ENCODE measurements at places on chromosomes 7 and 10.

GRCh38 chr10:127013211-127013656, 108.0 kb downstream of the DOCK1 start:
- H3K27ac ChIP-seq: no peak overlapping the region
- no peak for DNase-seq
- H3K4me1 ChIP-seq: peaks cover 21% of the 10 kb centered on the region
- no peak overlapping the region for H3K4me3 ChIP-seq

DNA sequence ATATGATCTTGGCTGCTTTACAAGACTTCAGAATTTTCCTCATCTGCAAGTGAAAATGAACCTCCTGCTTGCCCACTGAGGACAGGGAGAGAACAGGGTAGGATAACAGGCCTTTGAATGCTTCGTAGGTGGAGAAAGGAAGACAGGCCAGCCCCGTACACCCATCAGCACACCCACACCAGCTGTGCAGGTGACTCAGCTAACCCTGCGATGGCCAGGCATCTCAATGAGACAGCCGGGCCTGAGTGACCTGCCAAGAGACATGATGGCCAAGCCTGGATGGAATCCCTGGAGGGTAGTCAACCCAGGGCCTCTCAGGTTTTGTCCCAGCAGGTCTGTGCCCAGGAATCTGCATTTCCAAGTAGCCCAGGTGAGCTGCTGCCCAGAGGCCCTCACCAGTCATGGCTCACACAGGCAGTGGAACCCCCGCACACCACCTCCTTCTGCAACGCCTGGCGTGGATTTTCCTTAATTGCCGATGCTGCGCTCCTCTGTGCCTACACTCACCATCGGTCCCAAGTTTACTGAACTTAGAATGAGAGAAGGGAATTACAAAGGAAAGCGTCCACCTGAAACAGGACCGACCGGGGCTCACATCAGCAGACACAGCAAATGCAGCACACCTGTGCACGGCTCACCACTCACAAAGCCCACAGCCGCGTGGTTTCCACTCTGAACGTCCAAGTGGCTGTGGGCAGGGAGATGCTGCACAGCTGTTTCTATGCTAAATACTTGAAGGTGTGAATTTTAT, 163.7 kb downstream of the DIP2C start:
- H3K4me1 ChIP-seq: 0 out of 2 replicates have a peak, but pooled peaks cover 5% of the 10 kb centered on the region
- H3K27me3 ChIP-seq: no peaks in the 10 kb centered on the region
- no peak for DNase-seq
- H3K27ac ChIP-seq: no peak overlapping the region
- no peak overlapping the region for H3K4me3 ChIP-seq
- H3K36me3 ChIP-seq: no peaks in the 10 kb centered on the region

GRCh38 chr7:39433550-39433949, 132.7 kb upstream of the YAE1 start:
- no peak overlapping the region for H3K27ac ChIP-seq
- no peak for DNase-seq
- no peaks in the 10 kb centered on the region for H3K27me3 ChIP-seq
- no peak overlapping the region for H3K4me3 ChIP-seq
- no peaks in the 10 kb centered on the region for H3K4me1 ChIP-seq
- H3K36me3 ChIP-seq: no peaks in the 10 kb centered on the region

DNA sequence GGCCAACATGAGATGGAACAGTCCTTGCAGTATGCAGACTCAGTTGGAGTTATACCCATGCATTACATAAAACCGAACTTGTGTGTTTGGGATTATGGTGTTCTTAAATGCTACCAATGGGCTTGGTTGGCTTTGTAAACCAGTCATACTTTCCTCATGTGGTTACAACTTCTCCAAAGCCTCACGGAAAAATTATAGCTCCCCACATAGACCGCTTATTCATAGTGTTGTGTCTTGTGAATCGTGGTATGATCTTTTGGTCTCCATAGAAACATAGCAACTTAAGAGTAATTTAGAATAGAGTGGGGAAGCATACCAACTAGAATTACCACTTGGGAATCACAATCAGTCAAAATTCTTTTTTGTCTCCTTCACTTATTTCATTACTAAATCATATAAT, 112.3 kb upstream of the FZD1 start:
- H3K27me3 ChIP-seq: no peaks in the 10 kb centered on the region
- H3K36me3 ChIP-seq: no peaks in the 10 kb centered on the region
- H3K4me3 ChIP-seq: no peak overlapping the region
- no peaks in the 10 kb centered on the region for H3K4me1 ChIP-seq
- DNase-seq: no peak
- no peak overlapping the region for H3K27ac ChIP-seq

DNA sequence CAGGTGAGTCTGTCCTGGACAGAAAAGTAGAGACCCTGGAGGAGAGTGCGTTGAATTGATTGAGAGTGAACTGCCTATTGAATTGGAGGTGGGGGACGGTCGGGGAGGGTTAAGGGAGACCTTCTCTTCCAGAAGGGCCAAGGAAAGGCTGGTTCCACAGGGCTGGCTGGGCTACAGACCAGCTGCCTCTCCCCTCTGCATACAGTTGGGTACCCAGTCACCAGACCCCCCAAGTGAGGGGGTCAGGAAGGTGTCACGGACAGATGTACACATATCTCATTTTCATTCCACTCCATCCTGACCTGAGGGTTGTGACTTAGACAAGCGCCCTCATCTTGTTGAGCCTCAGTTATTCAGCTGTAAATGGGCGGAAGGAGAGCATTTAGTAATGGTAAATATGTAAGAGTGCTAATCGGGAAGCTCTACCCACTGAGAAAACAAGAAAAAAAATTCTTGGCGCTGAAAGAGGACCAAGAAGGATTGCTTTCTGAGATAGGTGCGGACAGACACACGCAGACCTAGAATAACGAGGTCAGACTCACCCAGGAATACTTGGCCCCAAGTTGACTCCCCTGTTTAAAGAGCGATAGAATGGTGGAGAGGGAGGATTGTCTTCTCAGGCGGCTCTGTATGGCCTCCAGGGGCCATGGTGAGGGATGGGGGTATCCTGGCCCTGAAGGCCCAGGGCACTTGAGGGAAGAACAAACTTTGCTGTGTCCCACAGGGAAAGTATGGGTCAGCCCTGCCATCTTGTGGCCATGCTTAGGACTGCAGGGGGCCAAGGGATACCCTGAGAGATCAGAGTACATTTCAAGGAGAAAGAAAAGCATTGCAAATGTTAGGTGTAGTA, 7.2 kb upstream of the MBL2 start:
- no peak overlapping the region for H3K4me3 ChIP-seq
- no peaks in the 10 kb centered on the region for H3K27me3 ChIP-seq
- DNase-seq: peak; percentile 45

GRCh38 chr10:121741248-121741792, 143.1 kb upstream of the FGFR2 start:
- H3K27me3 ChIP-seq: no peaks in the 10 kb centered on the region
- H3K4me1 ChIP-seq: no peaks in the 10 kb centered on the region
- no peak for DNase-seq
- no peak overlapping the region for H3K27ac ChIP-seq
- H3K36me3 ChIP-seq: no peaks in the 10 kb centered on the region
- H3K4me3 ChIP-seq: no peak overlapping the region

- no peaks in the 10 kb centered on the region for H3K36me3 ChIP-seq
- peak; percentile 51 for DNase-seq
- no peak overlapping the region for H3K27ac ChIP-seq
- no peaks in the 10 kb centered on the region for H3K27me3 ChIP-seq
- no peak overlapping the region for H3K4me3 ChIP-seq
These were observed 183.0 kb upstream of the CTBP2 start for GRCh38 chr10:125343118-125343925.

GRCh38 chr10:93445978-93446720, 36.0 kb downstream of the MYOF start:
- peaks cover 90% of the 10 kb centered on the region for H3K4me1 ChIP-seq
- peak overlapping the region; percentile 100 for H3K27ac ChIP-seq
- no peak overlapping the region for H3K4me3 ChIP-seq
- no peaks in the 10 kb centered on the region for H3K27me3 ChIP-seq
- H3K36me3 ChIP-seq: no peaks in the 10 kb centered on the region

- no peak overlapping the region for H3K27ac ChIP-seq
- DNase-seq: peak; percentile 16
- H3K36me3 ChIP-seq: no peaks in the 10 kb centered on the region
- no peak overlapping the region for H3K4me3 ChIP-seq
- H3K27me3 ChIP-seq: peaks cover 26% of the 10 kb centered on the region
These were observed 12.8 kb upstream of the DRGX start for GRCh38 chr10:49408519-49409306.

DNA sequence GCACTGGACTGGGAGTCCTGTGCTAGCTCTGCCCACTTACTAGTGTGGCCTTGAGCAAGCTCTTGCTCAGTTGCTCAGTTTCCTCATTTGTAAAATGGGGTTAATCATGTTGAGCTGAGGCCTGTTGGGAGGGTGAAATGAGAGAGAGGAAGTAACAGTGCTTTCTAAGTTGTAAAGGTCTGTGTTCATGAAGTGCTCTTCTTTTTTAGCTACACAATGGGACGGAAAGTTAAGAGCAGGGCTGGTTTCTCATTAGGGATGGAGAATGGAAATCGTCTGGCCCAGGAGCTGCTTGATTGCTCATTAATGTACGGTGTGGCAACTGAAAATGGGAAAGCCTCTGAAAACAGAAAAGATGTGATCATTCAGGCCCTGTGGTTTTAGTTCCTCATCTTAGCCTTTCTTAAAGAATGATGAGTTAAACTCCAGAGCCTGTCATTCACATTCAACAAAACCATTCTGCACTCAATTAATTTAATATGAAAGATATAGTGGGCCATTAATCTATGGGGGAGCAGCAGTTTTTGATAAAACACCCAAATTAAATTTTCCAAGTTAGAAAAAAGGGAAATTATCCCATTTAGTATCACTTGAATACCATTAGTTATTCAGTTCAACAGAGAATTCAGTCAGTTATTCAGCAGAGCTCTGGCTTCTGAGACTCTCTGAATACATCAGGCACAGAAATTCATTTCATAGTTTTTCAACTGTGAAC, 60.5 kb downstream of the SH2D4B start:
- no peak overlapping the region for H3K4me3 ChIP-seq
- no peaks in the 10 kb centered on the region for H3K36me3 ChIP-seq
- H3K27ac ChIP-seq: no peak overlapping the region
- H3K4me1 ChIP-seq: 0 out of 2 replicates have a peak, but pooled peaks cover 3% of the 10 kb centered on the region

DNA sequence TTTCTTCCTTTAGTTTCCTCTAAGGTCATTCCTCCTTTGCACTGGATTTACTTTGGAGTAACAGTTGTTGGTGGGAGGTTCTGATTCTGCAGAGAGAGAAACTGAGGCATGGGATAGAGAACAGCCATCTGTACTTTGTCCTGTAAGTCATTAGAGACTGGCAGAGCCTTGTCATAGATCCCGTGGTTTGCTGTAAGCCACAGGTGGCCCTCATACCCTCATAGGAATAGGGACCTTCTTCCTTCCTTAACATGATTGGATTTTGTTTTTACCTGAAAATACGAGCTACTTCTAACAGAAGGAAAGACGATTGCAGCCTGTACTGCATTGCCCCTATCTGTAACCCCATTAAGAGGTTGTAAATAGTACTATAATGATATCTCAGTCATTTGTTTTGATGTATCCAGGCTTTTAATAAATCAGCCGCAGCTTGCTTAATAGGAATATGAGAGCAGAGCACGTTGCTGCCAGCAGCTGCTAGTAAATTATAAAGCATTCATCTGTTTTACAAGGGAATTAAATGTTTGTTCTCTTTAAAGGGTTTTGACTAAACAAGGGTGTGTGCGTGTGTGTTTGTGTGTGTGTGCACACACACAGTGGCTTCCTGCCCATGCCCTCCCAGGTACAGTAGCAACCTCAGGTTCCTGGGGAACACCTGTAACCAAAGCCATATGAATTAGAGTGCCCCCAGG, 249.8 kb downstream of the AUTS2 start:
- no peaks in the 10 kb centered on the region for H3K36me3 ChIP-seq
- H3K4me1 ChIP-seq: no peaks in the 10 kb centered on the region
- DNase-seq: no peak
- H3K27me3 ChIP-seq: no peaks in the 10 kb centered on the region

GRCh38 chr7:70455925-70456324, 676.0 kb upstream of the GALNT17 start:
- H3K27ac ChIP-seq: no peak overlapping the region
- DNase-seq: no peak
- H3K27me3 ChIP-seq: no peaks in the 10 kb centered on the region

GRCh38 chr7:8157296-8157695, 104.7 kb downstream of the ICA1 start:
- no peaks in the 10 kb centered on the region for H3K4me1 ChIP-seq
- DNase-seq: no peak
- H3K4me3 ChIP-seq: no peak overlapping the region

- DNase-seq: no peak
- no peaks in the 10 kb centered on the region for H3K4me1 ChIP-seq
These were observed 72.1 kb downstream of the RNF133 start for GRCh38 chr7:122626785-122627184.

GRCh38 chr10:118395947-118396346, 53.8 kb upstream of the FAM204A start:
- no peak overlapping the region for H3K4me3 ChIP-seq
- no peak for DNase-seq
- no peaks in the 10 kb centered on the region for H3K4me1 ChIP-seq

DNA sequence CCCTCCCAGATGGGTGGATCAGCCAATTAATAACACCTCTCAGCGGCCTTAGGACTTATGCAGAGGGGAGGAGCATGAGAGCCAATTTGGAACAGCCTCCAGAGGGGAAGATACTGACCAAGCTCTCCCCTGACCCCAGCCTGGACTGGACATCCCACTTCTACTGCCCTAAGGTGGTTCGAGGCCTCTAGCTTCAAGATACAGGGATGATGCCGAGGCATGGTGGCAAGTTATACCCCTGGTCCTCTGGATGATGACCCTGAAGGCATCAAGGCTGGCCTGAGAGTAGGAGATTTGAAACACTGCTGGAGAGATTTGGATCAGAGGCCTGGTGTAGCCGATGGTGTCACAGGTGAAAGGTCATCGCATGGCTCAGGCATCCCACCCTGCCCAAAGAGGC, 3.2 kb downstream of the CDH23 start:
- H3K36me3 ChIP-seq: no peaks in the 10 kb centered on the region
- no peaks in the 10 kb centered on the region for H3K27me3 ChIP-seq
- no peak for DNase-seq
- H3K4me3 ChIP-seq: no peak overlapping the region
- H3K27ac ChIP-seq: no peak overlapping the region

GRCh38 chr10:126628746-126629145, 41.7 kb downstream of the C10orf90 start:
- no peak overlapping the region for H3K27ac ChIP-seq
- no peaks in the 10 kb centered on the region for H3K36me3 ChIP-seq
- DNase-seq: no peak
- H3K4me1 ChIP-seq: no peaks in the 10 kb centered on the region
- no peak overlapping the region for H3K4me3 ChIP-seq

GRCh38 chr7:102933763-102934162, 21.0 kb downstream of the LRRC17 start:
- no peak for DNase-seq
- H3K36me3 ChIP-seq: no peaks in the 10 kb centered on the region
- H3K4me1 ChIP-seq: no peaks in the 10 kb centered on the region

DNA sequence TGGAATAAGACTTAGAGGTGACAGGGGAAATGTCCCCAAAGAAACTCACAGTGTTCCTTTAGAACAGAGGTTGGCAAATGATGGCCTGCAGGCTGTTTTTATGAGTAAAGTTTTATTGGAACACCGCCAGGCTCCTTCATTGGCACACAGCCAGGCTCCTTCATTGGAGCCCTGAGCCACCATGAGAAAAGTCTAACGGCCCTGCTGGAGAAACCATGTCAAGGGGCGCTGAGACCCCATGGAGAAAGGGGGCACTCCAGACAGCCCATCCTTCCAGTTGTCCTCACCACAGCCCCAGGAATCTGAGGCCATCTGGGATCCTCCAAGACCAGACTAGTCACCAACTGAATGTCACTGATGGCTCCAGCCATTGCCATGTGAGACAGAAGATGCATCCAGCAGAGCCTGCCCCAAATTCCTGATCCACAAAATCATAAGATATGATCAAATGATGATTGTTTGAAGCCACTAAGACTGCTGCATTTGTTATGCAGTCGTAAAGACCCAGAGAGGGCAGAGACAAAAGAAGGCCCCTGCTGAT, 88.2 kb upstream of the GPR26 start:
- no peak for DNase-seq
- no peaks in the 10 kb centered on the region for H3K36me3 ChIP-seq
- no peak overlapping the region for H3K4me3 ChIP-seq
